Posterior cingulate gyrus (tissue), 11 donors: ENCODE measurements at places on chromosomes 12 and 14.

- DNase-seq = no peak
These were observed 2.0 kb downstream of the SCN8A start for GRCh38 chr12:51593021-51593420.

DNA sequence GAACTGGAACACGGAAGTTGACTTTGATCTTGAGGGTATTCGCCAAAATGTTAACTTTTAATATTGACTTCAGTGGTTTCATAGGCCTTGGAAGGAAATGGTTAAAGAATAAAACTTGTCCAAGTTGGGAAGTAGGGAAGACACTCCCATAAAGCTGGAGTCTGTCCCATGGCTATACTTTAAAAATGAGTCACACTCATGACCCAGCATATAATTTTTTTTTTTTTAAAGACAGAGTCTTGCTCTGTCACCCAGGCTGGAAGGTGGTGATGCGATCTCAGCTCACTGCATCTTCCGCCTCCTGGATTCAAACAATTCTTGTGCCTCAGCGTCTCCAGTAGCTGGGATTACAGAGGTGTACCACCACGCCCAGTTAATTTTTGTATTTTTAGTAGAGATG, 19.6 kb downstream of the TMPRSS12 start:
- DNase-seq = no peak

DNA sequence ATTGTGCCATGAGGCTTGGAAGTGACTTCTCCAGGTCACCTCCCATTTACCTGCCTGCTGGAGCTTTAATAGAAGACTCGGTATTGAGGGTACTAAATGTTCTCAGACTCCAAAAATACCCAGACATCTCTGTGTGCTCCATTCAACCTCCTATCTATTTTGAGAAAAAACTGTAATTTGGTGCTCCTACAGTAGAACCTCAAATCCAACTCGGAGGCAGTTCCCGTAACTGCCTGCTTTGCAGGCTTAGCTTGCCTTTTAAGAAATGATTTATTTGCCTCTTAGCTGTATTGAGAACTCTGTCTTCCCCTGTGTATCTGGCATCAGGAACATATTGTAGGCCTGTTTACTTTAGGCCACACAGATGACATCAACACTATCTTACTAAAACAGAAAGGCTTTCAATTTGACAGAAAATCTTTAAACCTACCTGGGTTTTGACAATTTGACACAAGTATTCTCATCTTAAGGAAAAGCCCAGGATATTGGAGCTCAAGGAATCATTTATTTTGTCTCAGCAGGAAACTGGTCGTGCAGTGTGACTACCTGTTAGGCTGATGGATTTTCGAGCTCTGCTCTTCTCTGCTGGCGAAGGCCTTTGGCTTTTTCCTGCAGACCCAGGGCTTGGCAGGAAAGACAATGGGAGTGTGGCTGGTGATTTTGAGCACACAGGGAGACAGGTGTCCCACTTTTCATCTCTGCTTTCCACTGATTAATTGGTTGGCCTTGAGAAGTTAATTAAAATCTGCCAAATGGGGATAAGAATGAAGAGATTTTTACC, 314.8 kb downstream of the SNAPC1 start:
- no peak for DNase-seq

DNA sequence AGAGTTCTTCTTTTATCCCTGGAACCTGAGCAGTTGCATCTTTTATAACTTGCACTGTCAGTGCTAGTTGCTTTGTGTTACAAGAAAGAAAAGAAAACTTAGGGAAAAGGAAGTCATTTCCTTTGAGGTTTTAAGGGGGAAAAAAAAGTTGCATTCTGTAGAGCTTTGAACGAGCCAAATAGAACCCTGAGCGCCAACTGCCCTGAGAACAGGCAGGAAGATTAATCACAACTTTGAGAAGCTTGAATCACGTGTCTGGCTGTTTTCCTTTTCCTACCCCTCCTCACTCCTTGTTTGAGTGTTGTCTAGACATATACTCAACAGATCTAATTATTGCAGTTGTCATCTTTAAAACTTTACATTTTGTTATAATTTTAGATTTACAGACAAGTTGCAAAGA, 12.5 kb downstream of the PCNX1 start:
- DNase-seq = no peak

- no peak for DNase-seq
These were observed 118.3 kb downstream of the SLC38A6 start for GRCh38 chr14:61099216-61099835.
